IMR-90 (cell line): ENCODE measurements at places on chromosomes 2 and 18.

GRCh38 chr2:198374375-198375082 is 570.1 kb downstream of the PLCL1 start:
- DNase-seq, result peak; percentile 70

DNA sequence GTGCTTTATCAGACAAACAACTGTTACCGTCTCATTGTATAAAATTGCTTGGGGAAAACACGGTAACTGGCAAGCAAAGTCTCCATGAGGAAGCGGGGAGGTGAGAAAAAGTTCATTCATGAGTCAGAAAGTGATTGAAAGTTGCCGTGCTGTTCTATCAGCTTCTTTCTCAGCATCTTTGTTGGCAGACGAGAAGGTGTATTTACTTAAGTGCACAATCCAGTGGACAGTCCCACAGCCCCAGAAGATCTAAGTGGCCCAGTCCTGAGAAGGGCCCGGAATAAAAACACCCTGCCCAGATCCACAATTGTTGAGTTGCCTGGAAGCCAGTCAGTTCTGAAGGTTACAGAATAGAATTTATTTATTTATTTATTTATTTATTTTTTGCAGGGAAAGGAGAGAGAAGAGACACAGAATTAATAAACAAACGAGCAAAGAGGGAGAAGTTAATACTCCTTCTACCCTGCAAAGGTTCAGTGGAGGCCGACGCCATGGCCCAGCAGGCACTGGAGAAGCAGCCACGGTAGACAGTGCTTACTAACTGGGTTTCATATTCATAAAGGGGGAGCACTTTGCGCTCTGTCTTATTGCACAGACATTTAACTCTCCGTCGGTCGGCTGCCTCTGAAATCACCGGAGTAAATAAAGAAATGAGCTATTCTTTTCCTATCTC is 676.0 kb upstream of the SALL3 start:
- DNase-seq, result no peak

DNA sequence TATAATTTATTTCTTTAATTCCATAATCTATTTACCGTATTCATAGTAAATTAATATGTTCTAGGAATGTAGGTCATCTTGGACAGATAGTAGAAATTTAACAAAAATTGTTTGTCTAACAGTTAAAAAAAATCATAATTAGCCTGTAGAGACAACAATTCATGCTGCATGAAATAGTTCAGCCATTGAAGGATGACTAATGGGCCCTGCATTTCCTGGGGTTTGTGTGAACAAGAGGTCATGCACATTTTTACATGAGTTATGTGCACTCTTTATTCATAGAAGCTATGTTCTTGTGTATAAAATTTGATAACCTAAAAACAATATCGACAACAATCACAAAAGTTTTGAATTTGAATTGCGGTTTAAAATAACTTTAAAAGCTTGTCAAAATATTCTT is 1663.6 kb downstream of the SUCLG1 start:
- DNase-seq, result peak; percentile 12

DNA sequence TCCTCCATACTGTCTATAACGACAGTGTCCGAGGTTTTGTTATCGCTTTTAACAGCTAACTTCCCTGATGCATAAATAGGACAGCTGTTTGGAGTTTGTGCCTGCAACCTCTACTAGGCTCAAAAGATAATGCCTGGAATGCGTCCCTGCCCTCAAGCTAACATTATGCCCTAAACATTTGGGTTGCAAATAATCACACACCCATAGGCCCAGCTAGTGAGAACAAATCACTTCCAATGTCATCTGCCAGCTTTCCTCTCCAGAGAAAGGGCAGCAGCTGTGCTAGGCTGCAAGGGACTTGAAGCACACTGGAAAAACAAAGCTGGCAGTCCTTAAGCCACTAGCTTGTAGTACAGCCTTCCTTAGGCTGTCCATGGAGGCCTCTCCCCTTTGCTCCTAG is 201.8 kb upstream of the LYPD1 start:
- no peak for DNase-seq

- no peak for DNase-seq
These were observed 66.6 kb downstream of the RIF1 start for GRCh38 chr2:151476287-151476686.

DNA sequence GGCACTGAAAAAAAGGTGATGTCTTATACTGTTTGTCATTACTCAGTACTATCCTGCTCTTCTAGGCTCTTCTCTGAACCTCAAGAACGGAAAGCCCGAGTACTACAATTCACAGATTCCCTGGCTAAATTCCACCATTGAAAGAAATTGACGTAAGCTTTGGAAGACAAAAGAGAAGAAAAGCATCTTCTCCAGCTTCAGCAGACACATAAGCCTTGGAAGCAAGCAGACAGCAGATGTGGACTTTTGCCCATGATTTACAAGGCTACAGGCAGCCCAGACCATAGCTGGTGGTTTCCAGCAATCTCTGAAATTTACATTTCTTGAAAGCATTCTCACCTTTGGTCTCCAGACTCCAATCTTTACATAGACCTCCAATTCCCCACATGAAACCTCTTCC is 289.0 kb downstream of the C1D start:
- DNase-seq, result no peak

- DNase-seq, result no peak
These were observed 112.9 kb downstream of the RAPGEF4 start for GRCh38 chr2:172848519-172848918.

DNA sequence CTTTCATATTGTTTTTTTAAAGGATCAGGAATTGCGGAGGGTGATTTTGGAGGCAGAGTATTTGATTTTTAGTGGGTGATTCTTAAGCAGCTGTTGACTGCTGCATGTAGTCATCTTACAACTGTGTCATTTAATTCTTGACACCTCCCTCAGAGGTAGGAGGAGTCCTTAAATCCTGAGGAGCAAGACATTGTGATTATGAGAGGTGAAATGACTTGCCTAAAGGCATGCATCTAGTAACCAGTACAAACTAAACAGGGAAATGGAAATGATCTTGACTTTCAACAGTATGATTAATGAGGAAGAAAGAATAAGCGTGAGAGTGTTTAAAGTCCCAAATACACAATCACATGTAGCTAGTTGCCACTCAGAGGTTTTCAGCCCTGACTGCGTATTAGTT is 440.7 kb downstream of the THSD7B start:
- DNase-seq, result no peak

- no peak for DNase-seq
These were observed 96.8 kb downstream of the CAPN13 start for GRCh38 chr2:30710461-30710860.

DNA sequence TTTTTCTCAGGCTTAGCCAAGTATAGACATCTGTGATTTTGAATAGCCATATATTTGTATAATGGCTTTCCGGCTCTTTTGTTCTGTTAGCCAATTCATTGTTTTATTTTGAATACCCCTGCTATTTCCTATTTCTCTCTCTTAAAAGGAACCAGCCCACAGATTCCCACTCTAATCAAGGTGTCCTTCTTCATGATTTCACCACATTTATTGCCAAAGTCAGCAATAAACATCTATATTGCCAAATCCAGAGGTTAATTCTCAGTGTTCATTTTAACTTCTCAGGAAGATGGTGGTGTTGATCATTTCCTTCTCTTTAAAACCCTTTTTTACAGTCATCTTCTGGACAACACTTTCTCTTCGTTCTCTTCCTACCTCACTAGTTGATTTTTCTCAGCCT is 13.1 kb upstream of the ITPRID2 start:
- no peak for DNase-seq

DNA sequence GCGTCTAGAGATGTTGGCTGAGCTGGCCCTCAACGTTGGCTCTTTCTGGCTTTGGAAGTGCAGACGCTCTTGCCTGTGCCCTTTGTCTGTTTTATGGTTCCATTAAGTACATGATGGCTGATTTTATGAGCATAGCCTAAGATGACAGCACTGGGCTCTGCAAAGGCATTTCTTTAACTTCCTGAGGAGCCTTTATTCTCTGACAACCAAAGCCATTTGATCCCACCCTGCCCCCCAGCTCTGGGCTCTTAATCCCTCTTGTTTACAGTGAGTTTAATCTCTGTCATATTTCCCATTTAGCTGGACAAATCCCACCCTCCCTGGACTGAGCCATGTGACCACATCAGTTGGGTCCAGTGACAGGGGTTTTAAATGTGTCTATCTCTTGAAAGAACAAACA is 195.9 kb downstream of the ACKR3 start:
- no peak for DNase-seq

- no peak for DNase-seq
These were observed 23.4 kb downstream of the NR4A2 start for GRCh38 chr2:156309167-156309566.

GRCh38 chr2:197198890-197199289 is 111.7 kb downstream of the ANKRD44 start:
- no peak for DNase-seq

- no peak for DNase-seq
These were observed 1.6 kb downstream of the SMAD7 start for GRCh38 chr18:48949050-48949605.

- DNase-seq, result no peak
These were observed 10.7 kb downstream of the RAMP1 start for GRCh38 chr2:237870126-237870525.

DNA sequence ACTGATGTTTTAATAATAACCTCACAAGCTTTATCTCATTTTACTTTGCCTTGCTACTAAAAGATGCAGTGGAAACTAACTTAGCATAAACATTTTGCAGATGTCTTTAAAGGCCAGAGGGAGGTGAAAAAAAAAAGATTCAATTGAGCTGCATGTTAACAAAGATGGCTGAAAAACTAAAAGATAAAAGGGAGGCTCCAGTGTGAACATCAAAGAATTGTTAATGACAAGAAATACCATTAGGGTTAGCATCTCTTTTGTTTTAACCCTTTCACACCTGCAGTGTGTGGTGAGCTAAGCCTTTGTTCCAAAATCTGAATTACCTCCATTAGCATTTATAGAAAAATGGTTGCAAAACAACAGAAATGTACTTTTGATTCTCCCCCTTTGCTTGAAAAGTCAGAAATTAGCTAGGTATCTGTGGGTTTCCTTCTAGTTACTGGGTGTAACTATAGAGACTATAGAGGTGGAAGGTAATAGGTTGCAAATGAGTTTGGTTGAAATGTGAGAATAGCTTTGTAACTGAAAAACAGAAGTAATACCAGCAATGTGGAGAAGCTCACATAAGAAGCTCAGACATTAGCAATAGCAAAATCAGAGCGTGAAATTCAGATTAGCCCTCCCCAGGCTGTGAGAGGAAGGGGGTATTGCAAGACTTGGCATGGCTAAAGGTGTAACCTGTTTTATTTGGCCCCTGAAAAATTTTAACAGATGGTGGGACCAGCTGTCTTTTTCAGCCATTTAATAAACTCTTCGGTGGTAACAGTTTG is 34.8 kb upstream of the SP5 start:
- DNase-seq, result no peak

DNA sequence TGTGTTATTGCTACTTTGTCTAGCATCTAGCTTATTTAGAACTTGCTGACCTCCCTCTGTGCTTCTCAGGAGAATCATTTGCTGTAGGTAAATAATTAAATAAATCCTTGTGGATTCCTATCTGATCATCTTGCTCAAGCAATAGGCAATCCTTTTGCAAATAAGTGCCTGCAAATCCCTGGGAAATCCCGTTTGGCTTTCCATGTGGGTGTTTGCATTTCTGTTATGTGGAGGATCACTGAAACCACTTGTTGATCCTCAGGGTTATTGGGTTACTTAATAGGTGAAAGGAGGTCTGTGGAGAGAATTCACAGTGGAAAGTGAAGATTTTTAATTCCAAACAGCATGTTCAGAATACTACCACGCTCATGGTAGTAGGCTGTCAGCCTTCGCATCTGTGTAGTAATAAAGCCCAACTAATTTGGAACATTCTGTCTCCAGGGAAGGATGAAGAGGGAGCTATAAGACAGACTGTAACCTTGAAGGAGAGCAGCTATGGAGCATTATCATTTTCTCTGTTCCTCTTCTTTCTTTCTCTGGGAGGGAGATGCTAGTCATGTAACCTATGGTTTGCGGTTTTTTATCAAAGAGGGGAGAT is 72.5 kb downstream of the GULP1 start:
- DNase-seq, result no peak

GRCh38 chr2:162029287-162029901 is 44.6 kb downstream of the DPP4 start:
- peak; percentile 37 for DNase-seq

DNA sequence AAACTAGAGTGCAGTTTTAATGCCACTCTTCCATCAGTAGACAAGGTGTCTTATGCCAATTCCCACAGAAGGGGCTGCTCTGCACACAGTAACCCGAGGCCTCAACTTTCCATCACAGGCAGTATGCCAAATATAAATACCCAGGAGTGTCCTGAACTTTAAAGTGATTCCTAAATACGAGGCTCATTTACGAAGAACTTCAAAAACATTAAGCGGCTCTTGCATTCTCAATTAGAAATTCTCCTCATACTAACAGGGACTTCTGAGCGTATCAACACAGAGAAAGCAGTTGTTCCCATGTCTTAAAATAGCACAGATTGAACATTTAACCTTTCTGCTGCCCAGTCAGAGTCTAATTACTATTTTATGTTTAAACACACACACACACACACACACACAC is 638.6 kb downstream of the ERBB4 start:
- DNase-seq, result no peak

DNA sequence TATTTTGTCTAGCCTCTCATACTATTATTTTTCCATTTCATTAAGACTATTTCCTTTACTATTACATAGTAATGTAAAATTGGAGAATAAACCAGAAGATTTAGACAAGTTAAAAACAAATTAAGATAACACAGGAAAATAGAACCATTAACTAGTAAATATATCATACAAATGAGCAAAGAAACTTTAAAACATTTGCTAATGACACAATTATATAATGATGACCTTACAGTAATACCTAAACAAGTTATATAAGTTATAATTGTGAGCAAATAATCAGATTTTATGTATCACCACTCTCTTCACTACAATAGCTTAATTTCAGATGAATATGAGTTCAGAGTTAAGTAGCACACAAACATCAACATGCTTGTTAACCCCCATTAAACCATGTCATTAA is 72.6 kb upstream of the GRB14 start:
- no peak for DNase-seq

GRCh38 chr2:237630216-237631000 is 3.0 kb downstream of the LRRFIP1 start:
- DNase-seq, result no peak

GRCh38 chr2:72423756-72424155 is 276.1 kb upstream of the CYP26B1 start:
- no peak for DNase-seq

DNA sequence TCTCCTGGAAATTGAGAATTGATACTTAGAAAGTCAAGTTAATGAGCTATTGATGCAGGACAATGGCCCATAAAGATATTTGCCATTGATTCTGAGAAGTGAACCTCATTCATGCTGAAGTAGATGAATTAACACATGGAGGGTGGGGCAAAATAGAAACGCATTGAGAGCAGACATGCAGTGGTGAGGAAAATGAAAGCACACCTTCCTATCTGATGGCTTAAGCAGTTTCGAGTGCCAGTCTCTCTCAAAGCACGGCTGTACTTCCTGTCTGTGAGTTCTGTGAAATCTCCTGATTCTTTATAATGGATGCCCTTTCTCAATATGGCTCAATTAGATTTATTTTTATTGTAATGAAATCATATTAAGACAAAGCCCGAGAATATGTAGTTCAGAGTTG is 247.0 kb downstream of the TMX3 start:
- DNase-seq, result no peak

GRCh38 chr2:142484111-142484510 is 353.3 kb upstream of the LRP1B start:
- no peak for DNase-seq
